ENCODE measurements at places on chromosomes 12 and 14.

DNA sequence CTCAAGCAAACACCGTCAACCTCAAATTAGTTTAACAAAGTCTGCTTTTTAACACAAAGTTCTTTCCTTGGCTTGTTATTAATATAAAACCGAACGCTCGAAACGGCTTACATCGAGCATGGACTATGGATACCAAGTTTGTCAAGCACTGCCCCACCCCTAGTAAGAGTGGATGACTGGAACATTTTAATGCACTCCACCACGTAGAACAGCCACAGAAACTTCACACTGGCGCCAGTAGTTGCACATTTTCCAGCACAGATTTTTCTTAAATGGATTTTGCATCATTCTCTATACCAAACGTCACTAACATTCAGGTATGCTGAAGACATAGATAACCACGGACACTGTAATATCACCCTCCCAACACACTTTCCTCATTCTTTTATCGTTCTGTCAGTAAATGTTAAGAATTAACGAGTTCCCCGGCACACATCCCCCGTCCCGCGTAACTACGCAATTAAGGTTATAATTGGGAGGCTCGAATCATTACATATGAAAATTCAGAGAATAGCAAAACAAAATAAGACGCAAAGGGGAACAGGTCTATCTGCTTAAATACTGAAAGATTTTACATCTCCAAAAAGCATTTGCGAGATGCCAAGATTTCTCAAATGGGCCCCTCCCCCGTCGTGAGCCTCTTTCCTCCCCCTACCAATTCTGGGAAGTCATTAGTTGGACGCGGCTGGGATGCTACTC is 990 bp downstream of the FERMT2 start:
- no peak for DNase-seq

DNA sequence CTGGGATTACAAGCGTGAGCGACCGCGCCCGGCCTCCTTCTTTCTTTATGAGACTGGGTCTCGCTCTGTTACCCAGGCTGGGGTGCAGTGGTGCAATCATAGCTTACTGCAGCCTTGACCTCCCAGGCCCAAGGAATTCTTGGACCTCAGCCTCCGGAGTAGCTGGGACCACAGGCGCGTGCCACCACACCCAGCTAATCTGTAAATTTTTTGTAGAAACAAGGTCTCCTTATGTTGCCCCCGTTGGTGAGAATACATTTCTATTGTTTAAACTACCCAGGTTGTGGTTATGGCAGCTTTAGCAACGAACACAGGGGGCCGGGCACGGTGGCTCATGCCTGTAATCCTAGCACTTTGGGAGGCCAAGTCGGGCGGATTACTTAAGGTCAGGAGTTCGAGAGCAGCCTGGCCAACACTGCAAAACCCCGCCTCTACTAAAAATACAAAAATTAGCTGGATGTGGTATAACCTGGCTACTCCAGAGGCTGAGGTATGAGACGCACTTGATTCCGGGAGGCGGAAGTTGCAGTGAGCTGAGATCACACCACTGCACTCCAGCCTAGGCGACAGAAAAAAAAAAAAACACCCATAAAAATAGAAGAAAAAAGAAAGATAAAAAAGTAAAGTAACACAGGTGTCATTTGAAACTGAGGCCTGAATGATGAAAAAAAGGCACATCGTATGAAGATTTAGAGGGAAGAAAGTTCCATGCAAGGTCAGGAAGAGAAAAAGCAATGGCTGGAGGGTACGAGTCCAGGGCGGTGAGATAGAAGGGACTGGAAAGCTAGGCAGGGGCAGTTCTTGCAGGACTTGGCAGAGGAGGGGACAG is 977 bp upstream of the TMEM120B start:
- no peak for DNase-seq

DNA sequence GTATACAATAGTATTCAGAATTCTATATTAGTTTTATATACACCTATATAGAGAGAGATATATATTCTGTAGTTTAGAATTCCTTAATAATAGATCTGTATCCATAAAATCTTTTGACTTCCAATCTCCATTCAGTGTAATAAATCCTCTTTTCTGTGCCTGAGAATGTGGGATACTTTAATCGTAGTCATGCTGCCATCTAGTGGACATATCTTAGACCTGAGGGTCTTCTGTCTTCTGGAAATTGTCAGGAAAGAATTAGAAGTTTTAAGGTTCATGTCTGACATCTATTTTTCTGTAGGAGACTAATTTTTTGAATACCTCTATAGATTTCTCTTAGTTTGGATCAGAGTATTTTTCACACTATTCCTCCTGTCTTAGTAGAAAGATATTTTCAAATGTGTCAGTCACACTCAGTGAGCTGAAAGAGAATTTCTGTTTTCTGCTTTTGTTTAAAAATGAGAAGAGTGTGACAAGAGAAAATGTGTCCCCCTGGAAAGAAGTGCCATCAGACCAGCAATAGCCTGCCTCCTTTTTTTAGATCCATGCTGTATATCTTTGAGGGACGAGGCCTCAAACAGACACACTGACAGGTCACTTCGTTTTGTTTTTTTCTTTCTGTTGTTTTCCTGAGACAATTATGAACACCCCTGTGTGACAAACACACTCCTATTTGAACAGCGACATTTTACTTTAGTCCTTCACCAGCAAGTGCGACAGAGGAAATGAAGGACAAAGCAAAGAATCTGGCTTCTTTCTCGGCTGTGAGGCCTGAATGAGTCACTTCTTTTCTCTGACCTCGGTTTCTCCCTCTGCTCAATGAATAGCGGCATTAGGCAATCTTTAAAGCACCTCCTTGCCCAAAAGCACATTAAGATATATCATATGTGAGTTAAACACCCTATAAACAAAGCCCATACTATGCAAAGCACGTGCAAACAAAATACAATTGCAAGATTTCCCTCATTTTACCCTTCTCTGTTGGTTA is 96.3 kb downstream of the GALC start:
- DNase-seq = no peak

GRCh38 chr12:55073043-55074022 is 52.9 kb upstream of the OR9K2 start:
- peak; percentile 62 for DNase-seq

GRCh38 chr14:64423987-64424386 is 35.8 kb downstream of the MTHFD1 start:
- DNase-seq = peak; percentile 32

DNA sequence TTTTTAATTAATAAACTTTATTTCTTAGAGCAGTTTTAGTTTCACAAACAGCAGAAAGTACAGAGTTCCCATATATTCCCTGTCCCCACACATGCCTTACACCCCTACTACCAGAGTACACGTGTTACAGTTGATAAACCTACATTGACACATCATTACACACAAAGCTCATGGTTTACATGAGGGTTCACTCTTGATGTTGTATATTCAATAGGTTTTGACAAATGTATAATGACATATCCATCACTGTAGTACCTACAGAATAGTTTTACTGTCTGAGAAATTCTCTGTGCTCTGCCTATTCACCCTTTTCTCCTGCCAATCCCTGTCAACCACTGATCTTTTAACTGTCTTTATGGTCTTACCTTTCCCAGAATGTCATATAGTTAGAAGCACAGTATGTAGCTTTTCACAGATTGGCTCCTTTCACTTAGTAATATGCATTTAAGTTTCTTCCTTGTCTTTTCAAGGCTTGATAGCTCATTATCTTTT is 15.1 kb upstream of the CCDC91 start:
- DNase-seq = no peak

GRCh38 chr12:34396861-34397590 is 374.7 kb downstream of the ALG10 start:
- no peak for DNase-seq

GRCh38 chr14:93960108-93960475 is 16.3 kb downstream of the ASB2 start:
- no peak for DNase-seq

GRCh38 chr12:68303850-68304249 is 28.3 kb downstream of the MDM1 start:
- no peak for DNase-seq

DNA sequence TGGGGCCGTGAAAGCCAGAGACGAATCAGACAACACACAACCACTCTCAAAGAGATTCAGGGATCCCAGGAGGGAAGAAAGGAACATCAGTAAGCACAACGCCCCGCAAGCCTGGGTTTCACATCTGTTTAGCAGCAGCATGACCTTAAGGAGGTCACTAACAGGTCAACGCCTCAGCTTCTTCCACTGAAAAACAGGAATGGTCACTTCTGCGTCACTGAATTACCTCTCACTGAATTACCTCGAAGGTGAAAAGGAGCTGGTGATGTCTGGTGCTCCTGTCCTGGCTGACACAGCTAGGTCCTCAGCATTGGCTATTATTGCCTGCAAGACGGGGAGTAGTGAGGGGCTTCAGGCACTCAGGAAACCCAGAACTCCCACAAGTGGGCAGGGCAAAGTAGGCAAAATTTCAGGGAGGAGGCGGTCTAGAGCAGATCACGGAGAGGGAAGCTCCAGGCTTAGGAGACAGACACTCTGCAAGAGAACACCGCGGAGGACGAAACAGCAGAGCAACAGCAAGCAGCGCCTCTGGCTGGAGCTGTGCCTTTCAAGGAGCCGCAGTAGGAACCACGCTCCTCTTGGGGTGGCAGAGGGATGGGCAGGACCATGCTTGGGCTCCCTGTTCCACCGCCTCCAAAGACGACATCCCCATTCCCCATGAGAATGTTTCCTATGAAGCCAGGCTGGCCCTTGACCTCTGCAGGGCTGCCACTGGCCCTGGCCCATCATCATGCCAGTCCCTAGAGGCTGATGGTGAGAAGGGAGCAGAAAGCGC is 108.4 kb downstream of the SINHCAF start:
- DNase-seq = no peak

GRCh38 chr14:36508418-36509068 is 11.5 kb downstream of the NKX2-1 start:
- DNase-seq = no peak

DNA sequence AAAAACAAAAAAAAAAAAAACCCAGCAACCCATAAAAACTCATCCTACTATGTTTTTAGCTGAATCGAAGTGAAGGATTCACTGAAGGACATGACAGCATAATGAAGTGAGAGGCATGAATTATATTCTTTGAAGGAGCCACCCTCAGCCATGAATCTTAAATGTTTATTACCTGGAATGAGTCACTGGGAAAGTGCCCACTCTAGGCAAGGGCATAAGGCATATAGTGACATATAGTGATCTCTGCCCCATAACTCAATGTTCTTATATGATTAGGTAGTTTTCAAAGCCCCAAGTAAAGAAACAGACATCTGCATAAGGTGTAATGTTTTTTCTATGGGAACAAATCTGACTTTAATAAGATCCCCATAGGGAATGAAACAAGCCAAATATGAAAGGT is 79.9 kb downstream of the MDGA2 start:
- no peak for DNase-seq

DNA sequence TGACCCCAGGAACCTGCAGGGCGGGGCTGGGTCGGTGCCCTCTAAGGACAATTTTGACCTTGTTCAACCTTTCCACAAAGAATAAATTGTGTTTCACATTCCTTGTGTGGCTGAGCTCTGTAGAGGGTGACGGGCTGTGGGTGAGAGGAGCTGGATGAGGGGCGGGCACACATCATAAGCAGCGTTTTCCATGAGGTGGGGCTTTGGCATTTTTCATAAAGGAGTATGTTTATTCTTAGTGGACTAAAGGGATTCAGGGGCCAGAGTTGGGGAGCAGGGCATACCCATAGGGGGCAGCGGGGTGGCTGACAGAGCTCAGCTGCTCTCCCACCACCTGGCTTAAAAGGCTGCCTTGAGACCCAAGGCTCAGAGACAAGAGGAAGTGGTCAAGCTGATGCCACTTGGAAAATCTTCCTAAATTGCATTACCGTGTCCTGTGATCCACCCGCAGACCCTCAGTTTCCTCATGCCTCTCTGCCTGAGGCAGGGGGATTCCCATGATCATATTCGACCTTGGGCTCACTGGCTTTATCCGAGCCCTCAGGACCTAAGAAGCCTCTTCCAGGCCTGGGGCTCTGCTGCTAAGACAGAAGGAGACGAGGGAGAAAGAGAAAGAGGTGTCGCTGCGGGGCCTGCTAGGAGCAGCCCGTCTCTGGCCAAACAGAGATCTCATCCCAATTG is 11.4 kb downstream of the MMP14 start:
- no peak for DNase-seq

GRCh38 chr12:3598896-3599860 is 108.2 kb downstream of the PRMT8 start:
- DNase-seq = no peak

GRCh38 chr12:120056739-120057138 is 59.8 kb downstream of the RAB35 start:
- DNase-seq = no peak

- DNase-seq = no peak
Observed at GRCh38 chr14:61466905-61467280, 145.5 kb downstream of the PRKCH start.

GRCh38 chr12:49017891-49018260 is 700 bp downstream of the PRKAG1 start:
- peak; percentile 33 for DNase-seq

- DNase-seq = peak; percentile 29
Observed at GRCh38 chr14:53539489-53540126, 386.5 kb upstream of the DDHD1 start.

DNA sequence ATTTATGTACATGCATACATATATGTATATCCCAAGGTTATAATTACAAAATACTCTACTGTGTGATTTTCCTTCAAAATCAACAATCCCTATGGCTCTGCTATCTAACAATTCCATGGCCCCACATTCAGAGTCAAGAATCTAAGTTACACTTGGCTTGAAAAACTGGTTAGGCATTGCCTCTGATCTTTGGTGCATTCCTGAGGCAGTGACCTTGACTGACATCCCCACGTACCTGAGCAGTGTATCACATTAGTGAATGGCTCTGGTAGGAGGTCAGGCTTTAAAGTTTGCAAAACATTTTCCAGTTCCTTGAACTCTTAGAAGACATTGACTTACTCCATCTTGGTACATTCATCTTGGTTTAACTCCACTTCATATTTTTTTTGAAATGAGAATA is 8.5 kb upstream of the STON2 start:
- DNase-seq = no peak

GRCh38 chr14:99148861-99149610 is 123.0 kb downstream of the BCL11B start:
- no peak for DNase-seq

GRCh38 chr12:64457032-64457431 is 5.1 kb downstream of the TBK1 start:
- peak; percentile 15 for DNase-seq

DNA sequence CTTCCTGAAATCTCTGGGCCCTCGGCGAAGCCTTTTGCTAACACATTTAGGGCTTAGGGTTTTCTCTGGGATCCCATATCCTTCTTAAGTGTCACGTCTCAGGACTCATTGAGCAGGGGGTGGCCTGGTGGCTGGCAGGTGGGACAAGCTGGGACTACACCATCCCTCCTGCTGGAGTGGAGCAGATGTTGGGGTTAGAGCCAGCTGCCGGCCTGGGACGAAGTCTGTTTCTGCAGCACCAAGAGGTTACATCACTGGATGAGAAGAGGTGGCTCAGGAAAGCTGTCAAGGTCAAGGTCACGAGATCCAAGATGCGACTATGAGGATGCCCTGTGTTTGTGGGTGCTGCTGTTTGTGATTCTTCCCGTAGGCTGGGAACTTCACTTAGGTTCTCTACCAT is 16.3 kb downstream of the SMCO2 start:
- DNase-seq = no peak

Measured in stimulated activated CD8-positive, alpha-beta memory T cell treated with anti-CD3 and anti-CD28 coated beads, Interleukin-2, amount 100 ng/mL, for 48 hours (primary cell).